ENCODE measurements at places on chromosomes 1 and 21. TPM values are rescaled to one million over a fixed set of nuclear protein-coding genes. Genes with fewer than 3 reads are reported as not detected.

Gene TNFSF4
- total RNA-seq, result 1.9 TPM

- peak; percentile 86 for DNase-seq
Observed at GRCh38 chr1:22876359-22877111, 96.1 kb downstream of the LACTBL1 start.

- peak; percentile 62 for DNase-seq
Observed at GRCh38 chr21:46229133-46229922, 754 bp upstream of the LSS start.

DNA sequence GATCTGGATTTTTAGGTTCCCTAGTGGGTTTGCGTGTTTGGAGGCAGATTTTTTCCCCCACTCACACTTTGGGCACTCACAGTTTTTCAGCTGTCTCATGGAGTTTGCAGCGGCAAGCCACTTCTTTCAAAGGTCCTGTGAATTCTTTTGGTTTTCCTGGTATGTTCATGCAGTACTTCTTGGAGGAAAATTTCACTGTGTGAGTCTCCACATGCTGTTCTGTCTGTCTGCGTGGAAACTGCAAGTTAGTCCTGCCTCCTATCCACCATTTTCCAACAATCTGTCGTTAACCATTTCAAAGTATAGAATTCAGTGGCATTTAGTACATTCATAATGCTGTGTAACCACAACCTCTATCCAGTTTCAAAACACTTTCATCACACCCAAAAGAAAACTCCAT lies 793 bp upstream of the FMO1 start:
- DNase-seq, result no peak
